ENCODE measurements at places on chromosomes 4 and X.

DNA sequence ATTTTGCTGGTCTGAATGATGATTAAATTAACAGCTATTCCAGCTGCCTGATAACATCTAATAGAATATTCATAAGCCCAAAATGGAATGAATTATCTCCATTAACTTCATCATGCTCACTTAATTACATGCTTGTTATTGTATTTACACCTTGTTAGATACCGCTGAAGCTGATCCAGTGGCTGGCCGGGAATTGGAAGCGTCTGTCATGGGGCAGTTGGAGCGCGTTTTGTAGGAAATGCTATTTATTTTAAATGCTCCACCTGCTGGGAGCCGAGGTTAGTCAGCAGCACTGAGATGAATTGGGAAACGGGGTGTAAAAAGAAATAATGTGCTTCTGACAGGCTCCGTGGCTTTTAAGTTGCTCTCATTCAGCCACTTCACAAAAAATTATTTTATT is 25.2 kb downstream of the ARX start:
- H3K4me3 ChIP-seq = no peak overlapping the region
- no peaks in the 10 kb centered on the region for H3K27me3 ChIP-seq
- no peaks in the 10 kb centered on the region for H3K4me1 ChIP-seq
- H3K36me3 ChIP-seq = no peaks in the 10 kb centered on the region
- H3K27ac ChIP-seq = no peak overlapping the region
- no peak for DNase-seq

- H3K36me3 ChIP-seq = no peaks in the 10 kb centered on the region
- H3K4me3 ChIP-seq = no peak overlapping the region
Observed at GRCh38 chr4:55793479-55793878, 26.1 kb upstream of the EXOC1L start.

DNA sequence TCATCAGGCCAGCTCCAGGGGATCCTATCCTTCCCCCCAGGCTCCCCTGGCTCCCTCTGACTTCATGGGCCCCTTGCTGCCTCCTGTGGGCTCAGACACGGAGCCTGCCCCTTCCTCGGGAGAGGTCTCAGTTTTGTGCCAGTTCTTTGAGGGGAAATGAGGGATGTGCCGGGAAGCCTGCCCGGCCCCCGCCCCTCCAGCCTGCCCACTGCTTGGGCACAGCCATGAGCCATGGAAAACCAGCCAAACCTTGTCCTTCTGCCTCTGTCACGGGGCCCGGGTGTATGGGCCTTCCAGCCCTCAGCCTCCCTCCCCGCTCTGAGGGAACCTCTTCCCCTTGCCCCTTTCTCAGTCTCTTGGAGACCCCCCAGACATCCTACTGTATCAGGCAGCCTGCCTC is 6.8 kb downstream of the BGN start:
- no peaks in the 10 kb centered on the region for H3K4me1 ChIP-seq
- H3K27ac ChIP-seq = no peak overlapping the region
- H3K27me3 ChIP-seq = no peaks in the 10 kb centered on the region

- DNase-seq = no peak
- H3K27ac ChIP-seq = peak overlapping the region; percentile 50
- no peaks in the 10 kb centered on the region for H3K27me3 ChIP-seq
- no peaks in the 10 kb centered on the region for H3K4me1 ChIP-seq
- H3K4me3 ChIP-seq = no peak overlapping the region
Observed at GRCh38 chr4:121690001-121690400, 6.8 kb downstream of the ANXA5 start.

- no peak overlapping the region for H3K27ac ChIP-seq
- DNase-seq = no peak
- H3K36me3 ChIP-seq = no peaks in the 10 kb centered on the region
- peaks cover 2% of the 10 kb centered on the region for H3K4me1 ChIP-seq
- no peaks in the 10 kb centered on the region for H3K27me3 ChIP-seq
Observed at GRCh38 chr4:22672519-22672918, 20.2 kb upstream of the GBA3 start.

DNA sequence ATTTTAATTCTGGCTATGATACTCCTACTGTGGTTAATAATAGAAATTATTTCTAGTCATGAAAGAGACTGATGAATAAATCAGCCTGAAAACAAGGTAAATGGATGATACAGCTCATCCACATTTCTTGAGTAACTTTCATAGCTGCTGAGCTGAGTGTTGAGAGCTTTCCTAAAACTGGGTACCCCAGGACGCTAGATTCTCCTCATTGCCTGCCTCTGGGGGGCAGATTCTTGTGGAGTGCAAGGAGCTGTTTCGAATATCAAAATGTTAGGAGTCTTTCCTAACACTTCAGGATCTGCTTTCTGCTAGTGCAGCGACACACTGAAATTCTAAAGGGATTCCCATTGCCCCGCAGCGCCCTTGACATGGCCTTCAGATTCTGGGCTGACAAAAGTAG is 2.1 kb downstream of the MND1 start:
- H3K27me3 ChIP-seq = no peaks in the 10 kb centered on the region
- H3K27ac ChIP-seq = no peak overlapping the region
- DNase-seq = no peak
- H3K4me1 ChIP-seq = peaks cover 9% of the 10 kb centered on the region

DNA sequence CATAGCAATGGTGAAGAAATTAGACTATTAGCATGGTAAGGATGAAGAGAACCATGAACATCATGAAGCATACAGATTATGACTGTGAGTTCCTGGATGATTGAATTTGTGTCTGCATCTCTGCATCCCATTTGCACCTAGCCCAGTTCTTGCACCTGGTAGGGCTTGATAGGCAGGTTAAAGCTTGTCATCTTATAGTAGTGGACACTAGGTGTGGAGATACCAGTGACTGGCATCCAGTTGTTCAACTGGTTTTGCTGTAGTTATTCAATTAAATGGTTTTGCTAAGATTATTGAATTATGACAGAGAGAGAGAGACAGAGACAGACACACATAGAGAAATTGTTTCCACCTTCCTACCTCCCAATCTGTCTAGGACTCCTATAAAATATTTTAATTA is 5.0 kb downstream of the ADH7 start:
- H3K36me3 ChIP-seq = no peaks in the 10 kb centered on the region
- H3K4me3 ChIP-seq = no peak overlapping the region
- H3K4me1 ChIP-seq = no peaks in the 10 kb centered on the region
- no peak overlapping the region for H3K27ac ChIP-seq
- H3K27me3 ChIP-seq = no peaks in the 10 kb centered on the region
- DNase-seq = no peak

DNA sequence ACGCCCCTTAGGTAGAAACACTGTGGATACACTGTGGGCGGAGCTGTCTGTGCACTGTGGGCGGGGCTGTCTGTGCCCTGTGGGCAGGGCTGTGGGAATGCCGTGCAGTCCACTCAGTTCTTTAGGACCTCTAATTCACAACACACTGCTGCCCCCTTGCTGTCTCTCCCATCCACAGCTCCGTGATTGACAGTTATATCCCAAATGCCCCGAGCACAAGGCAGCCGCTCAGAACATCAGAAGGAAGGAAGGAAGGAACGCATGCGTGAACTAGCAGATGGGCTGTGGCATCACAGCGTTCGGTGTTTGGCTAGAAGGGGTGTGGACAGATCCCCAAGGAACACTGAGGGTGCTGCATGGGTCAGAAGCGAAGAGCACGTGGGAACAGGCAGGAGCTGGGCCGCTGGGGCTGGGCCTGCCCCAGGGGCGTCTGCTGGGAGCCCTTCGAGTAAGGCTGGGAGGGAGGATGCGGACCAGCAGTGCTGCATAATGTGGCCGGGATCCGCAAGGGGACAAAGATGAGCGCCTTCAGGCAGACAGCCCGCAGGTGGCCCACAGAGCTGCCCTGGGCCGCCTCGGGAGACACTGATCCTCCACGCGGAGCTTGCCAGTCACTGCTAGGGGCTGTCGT is 29.8 kb downstream of the ACOX3 start:
- no peaks in the 10 kb centered on the region for H3K27me3 ChIP-seq
- H3K36me3 ChIP-seq = peaks cover 51% of the 10 kb centered on the region
- no peaks in the 10 kb centered on the region for H3K4me1 ChIP-seq
- no peak overlapping the region for H3K4me3 ChIP-seq
- H3K27ac ChIP-seq = no peak overlapping the region

DNA sequence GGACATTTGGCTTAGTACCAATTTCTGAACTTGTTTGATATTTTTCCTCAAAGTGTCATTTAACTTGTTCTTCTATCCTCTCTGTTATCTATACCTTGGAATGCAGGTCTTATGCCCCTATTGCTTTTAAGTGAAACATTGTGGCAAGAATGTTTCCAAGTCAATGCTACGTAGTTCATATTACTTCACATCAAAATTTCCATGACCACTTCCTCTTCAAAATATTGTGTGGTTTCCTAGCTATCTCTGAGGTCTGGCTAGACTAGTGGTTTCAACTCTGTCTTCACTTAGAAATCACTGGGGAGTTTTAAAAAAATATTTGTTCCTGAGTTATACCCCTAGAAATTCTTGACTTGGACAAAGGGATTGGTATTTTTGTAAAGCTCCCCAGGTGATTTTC is 20.2 kb upstream of the RASGEF1B start:
- no peak overlapping the region for H3K4me3 ChIP-seq
- H3K4me1 ChIP-seq = no peaks in the 10 kb centered on the region
- no peaks in the 10 kb centered on the region for H3K27me3 ChIP-seq
- no peaks in the 10 kb centered on the region for H3K36me3 ChIP-seq
- H3K27ac ChIP-seq = peak overlapping the region; percentile 55

DNA sequence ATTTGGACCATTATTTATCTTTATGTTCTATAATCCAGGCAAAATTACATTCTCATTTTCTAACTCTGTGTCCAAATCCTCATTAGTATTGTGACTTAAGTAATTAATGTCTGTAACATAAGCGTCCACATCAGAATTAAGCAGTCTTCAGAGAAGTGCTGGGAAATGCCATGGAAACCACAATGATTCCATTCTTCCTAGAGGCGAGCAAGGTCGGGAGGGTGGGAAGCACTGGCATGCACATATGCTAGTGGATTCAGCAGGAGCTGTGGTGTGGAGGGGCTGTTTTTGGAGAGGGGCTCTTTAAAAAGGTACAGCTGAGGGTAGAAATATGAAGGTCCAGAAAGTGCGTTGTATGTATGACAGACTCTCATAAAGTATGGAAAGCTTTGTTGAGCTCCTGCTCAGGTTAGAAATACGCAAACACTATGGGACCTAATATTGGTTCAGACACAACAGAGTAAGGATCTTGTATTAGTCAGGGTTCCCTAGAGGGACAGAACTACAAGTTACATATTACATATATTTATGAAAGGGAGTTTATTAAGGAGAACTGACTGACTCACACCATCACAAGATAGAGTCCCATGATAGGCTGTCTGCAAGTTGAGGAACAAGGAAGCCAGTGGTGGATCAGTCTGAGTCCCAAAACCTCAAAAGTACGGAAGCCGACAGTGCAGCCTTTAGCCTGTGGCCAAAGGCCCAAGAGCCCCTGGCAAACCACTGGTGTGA is 61.5 kb downstream of the GLRA2 start:
- H3K36me3 ChIP-seq = no peaks in the 10 kb centered on the region
- no peaks in the 10 kb centered on the region for H3K27me3 ChIP-seq
- H3K27ac ChIP-seq = no peak overlapping the region
- no peak for DNase-seq

- no peak overlapping the region for H3K27ac ChIP-seq
- H3K4me3 ChIP-seq = no peak overlapping the region
- no peaks in the 10 kb centered on the region for H3K36me3 ChIP-seq
- no peaks in the 10 kb centered on the region for H3K4me1 ChIP-seq
- H3K27me3 ChIP-seq = no peaks in the 10 kb centered on the region
Observed at GRCh38 chr4:128946916-128947315, 137.4 kb downstream of the JADE1 start.

GRCh38 chr4:159195361-159195769 is 92.5 kb downstream of the RAPGEF2 start:
- H3K27me3 ChIP-seq = no peaks in the 10 kb centered on the region
- no peaks in the 10 kb centered on the region for H3K4me1 ChIP-seq
- H3K27ac ChIP-seq = no peak overlapping the region
- no peak for DNase-seq

DNA sequence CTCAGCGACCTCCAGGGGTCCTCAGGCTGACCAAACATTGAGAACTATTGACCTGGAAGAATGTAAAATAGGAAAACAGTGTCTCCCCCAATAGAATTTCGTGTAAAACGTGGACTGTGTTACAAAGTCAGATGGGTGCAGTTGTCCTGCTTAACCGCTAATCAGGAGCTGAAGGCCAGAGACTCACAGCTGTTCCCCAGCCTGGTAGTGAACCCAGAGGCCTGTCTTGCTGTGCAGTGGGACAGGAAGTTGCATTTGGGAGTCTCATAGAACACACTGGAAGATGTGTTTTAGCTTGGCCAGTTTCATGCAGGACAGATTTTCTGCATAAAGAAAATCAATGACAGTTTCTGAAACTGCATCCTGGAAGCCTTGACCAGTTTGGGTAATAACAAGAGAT is 151.5 kb downstream of the PTTG2 start:
- DNase-seq = no peak
- H3K4me1 ChIP-seq = peaks cover 14% of the 10 kb centered on the region
- H3K4me3 ChIP-seq = no peak overlapping the region
- peaks cover 2% of the 10 kb centered on the region for H3K36me3 ChIP-seq

- no peaks in the 10 kb centered on the region for H3K4me1 ChIP-seq
- no peak for DNase-seq
- no peaks in the 10 kb centered on the region for H3K36me3 ChIP-seq
- no peak overlapping the region for H3K27ac ChIP-seq
- no peak overlapping the region for H3K4me3 ChIP-seq
Observed at GRCh38 chr4:23947826-23948225, 58.0 kb upstream of the PPARGC1A start.

DNA sequence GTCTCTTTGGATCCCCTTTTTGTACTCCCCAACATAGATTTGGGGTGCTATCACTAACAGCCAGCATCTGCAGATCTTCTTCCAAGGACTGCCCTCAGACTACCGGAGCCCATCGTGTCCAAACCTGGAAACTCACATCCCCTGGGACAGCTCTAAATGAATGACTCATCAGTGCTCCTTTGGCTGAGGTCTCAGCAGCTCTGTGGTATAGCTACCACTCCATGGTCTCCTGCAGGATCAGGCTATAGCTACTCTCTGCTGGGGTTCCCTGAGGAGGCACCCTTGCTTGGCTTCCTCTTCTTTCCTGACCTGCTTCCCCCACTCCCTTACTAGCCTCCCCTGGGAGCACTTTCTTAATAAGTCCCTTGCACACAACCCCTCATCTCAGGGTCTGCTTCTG is 97.5 kb upstream of the PRPS2 start:
- DNase-seq = no peak
- no peaks in the 10 kb centered on the region for H3K36me3 ChIP-seq
- H3K4me1 ChIP-seq = no peaks in the 10 kb centered on the region
- H3K27ac ChIP-seq = no peak overlapping the region
- H3K27me3 ChIP-seq = no peaks in the 10 kb centered on the region

DNA sequence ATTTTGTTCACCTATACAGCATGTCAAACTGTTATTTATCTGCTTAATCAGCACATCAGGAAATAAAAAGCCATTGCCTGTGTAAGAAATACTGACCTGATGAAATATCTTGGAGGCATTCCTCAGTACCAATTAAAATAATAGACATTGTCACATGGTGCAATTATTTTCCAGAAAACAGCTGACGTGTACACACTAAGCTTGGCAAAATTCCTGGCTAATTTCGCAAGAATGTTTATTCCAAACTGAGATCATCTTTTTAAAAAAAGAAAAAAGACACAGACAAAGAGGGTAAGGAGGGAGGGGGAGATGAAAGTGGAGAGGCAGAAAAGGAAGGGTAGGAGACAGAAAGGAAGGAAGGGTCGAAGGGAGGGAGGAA is 61.9 kb upstream of the NFKB1 start:
- H3K27me3 ChIP-seq = no peaks in the 10 kb centered on the region
- peaks cover 23% of the 10 kb centered on the region for H3K4me1 ChIP-seq
- no peaks in the 10 kb centered on the region for H3K36me3 ChIP-seq
- no peak for DNase-seq
- no peak overlapping the region for H3K4me3 ChIP-seq

GRCh38 chr4:170423137-170423536 is 333.4 kb upstream of the AADAT start:
- H3K4me3 ChIP-seq = no peak overlapping the region
- H3K27me3 ChIP-seq = no peaks in the 10 kb centered on the region
- DNase-seq = no peak
- no peak overlapping the region for H3K27ac ChIP-seq
- no peaks in the 10 kb centered on the region for H3K4me1 ChIP-seq
